Renal cortex interstitium (tissue), 15 donors: ENCODE measurements at places on chromosomes 2 and 18. TPM values are rescaled to one million over a fixed set of nuclear protein-coding genes. Genes with fewer than 3 reads are reported as not detected.

- DNase-seq: no peak
Measured at GRCh38 chr2:190126798-190127197, 64.3 kb upstream of the MSTN start.

DNA sequence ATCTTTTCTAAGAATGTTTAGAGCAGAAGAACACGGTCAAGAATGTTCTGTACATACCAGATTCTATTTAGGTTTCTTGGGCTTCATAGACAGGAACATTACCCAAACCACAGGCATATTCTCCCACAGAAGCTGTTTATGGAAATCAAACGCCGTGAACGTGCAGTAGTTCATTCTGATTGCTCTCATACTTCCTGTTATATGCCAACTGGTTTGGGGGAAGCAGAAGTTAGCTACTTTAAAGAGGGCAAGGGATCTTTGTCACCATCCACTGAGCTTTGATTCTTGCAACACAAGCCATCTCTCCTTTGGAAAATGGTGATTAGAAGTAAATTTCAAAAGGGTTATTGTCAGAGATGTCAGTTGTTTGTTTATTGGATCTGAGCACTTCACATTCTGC, 182.2 kb upstream of the NRP2 start:
- DNase-seq: no peak

GRCh38 chr2:8509621-8510020, 172.2 kb upstream of the ID2 start:
- no peak for DNase-seq

DNA sequence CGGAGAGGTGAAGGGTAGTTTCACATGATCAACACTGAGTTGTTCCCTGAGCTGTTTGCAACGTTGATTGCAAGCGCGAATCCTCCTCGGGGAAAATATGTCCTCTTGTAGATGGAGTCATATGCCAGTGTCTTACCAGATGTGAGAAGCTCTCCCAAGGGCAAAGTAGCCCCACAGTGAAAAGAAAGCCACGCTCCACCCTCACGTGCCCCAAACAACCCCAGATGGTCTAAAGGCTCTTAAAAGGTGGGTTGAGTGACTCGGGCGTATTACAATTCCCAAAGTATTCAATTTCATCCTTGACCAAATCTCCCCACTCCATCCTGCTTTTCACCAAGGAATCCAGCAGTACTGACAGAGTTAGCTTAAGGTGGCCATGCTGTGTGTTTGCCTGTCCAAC, 332.1 kb upstream of the SOX11 start:
- no peak for DNase-seq

DNA sequence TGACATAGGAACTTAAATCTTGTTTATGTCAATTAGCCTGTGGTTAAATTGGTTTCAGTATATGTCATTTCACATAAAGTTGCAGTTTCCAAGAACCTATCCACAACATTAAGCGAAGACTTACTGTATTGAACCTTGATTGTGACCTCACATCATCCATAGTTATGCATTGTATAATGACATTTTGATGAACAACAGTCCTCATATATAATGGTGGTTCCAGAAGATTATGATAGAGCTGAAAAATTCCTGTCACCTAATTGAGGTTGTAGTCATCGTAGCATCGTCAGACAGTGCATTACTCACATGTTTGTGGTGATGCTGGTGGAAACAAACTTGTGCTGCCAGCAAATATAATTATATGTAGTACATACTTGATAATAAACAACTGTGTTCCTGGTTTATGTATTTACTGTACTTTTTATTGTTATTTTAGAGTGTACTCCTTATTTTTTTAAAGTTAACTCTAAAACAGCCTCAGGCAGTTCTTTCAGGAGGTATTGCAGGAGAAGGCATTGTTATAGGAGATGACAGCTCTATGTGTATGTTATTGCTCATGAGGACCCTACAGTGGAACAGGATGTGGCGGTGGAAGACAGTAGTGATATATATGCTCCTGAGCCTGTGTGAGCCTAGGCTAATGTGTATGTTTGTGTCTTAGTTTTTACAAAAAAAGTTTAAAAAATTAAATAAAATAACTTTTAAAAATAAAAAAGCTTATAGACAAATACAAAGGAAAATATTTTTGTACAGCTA, 56.6 kb downstream of the UBE2E3 start:
- no peak for DNase-seq

- no peak for DNase-seq
Measured at GRCh38 chr2:20365249-20365817, 14.7 kb upstream of the PUM2 start.

DNA sequence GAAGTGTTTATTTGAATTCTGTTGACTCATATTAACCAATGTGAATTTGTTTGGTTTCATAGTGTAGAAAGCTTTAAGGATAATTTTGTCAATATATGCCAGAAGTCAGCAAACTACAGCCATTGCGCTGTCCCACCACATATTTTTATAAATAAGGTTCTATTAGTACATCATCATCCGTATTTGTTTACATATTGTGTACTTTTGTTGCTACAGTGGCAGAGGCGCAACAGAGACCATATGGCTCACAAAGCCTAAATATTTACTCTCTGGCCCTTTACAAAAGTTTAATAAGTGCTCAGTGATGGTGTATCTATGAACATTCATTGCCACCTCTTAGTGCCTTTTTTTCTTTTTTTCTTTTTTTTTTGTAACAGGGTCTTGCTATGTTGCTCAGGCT, 6.4 kb downstream of the ERLEC1 start:
- DNase-seq: no peak

GAD1 gene
- polyA plus RNA-seq: 0.86 TPM

FBXO15 gene
- polyA plus RNA-seq: 3.4 TPM

SERPINB10 gene
- 0.11 TPM for polyA plus RNA-seq

ACSL3 gene
- polyA plus RNA-seq: 64.4 TPM

RFTN2 gene
- 18.6 TPM for polyA plus RNA-seq

KCNK3 gene
- polyA plus RNA-seq: 3.3 TPM

IMPACT gene
- polyA plus RNA-seq: 58.1 TPM

CASP10 gene
- 9.2 TPM for polyA plus RNA-seq
